ENCODE measurements at places on chromosomes 7 and 10.
A peak's percentile ranks its signal among the peaks of the same experiment; 100 is the strongest.

GRCh38 chr10:36493516-36493880 lies 631.9 kb upstream of the ANKRD30A start:
- DNase-seq = no peak

- no peak for DNase-seq
Measured at GRCh38 chr7:95897557-95898251, 125.3 kb downstream of the DYNC1I1 start.

- no peak for DNase-seq
Measured at GRCh38 chr10:104128214-104128613, 6.2 kb downstream of the SFR1 start.

GRCh38 chr10:62017491-62017870 lies 116.0 kb downstream of the ARID5B start:
- no peak for DNase-seq

GRCh38 chr7:116742641-116743040 lies 70.6 kb downstream of the MET start:
- no peak for DNase-seq

DNA sequence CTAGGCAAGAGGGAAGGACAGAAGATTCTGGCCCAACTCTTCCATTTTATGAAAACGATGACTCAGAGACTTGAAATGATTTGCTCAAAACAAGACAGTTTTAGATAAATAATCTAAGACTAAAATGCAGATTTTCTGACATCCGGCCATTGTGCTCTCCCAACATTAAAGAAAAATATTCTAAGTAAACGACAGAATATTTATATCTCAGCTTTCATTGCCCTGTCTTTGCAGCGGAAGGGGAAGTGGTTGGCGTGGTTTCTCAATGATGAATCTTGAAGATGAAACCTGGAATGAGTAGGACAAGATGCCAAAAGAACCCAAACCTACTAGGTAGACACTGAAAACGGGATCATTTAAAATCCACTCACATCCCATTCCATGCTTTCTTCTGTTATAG lies 28.9 kb upstream of the NPY start:
- DNase-seq = no peak

DNA sequence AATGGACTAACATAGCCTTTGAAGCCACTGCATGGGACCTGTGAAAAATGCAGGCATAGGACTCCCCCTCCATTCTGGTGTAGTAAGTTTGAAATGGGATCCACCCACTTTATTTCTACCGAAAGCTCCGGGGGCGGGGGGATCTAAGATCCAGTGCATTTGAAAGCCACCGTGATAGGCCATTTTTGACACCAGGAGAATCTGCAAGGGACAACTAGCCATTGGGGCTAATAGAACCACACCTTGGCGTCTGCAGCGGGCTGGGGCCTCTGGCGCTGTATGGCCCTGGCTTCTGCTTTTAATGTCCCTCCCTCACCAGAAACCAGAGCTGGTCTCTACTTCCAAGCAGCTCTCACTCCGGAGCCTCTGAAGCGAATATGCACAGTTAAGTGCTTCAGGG lies 60.1 kb upstream of the GPR26 start:
- no peak for DNase-seq

DNA sequence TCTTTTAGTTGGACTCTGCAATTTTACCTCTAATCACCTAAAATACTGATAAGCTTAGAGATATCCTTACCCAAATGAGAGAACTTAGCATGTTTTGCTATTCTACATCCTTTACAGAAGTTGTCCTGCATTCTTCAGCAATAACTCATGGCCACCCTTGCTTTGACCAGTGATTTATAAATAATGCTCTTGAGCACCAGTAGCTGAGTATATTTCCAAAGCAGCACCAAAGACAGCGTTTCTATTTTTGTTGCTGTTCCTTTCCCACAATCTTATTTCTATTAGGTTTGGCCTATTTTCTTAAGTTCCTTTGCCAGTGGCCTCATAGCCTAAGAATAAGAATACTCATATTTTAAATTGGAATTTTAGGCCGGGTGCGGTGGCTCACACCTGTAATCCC lies 15.0 kb downstream of the ARPC1A start:
- DNase-seq = no peak

GRCh38 chr7:132349075-132349474 lies 227.2 kb downstream of the PLXNA4 start:
- no peak for DNase-seq

DNA sequence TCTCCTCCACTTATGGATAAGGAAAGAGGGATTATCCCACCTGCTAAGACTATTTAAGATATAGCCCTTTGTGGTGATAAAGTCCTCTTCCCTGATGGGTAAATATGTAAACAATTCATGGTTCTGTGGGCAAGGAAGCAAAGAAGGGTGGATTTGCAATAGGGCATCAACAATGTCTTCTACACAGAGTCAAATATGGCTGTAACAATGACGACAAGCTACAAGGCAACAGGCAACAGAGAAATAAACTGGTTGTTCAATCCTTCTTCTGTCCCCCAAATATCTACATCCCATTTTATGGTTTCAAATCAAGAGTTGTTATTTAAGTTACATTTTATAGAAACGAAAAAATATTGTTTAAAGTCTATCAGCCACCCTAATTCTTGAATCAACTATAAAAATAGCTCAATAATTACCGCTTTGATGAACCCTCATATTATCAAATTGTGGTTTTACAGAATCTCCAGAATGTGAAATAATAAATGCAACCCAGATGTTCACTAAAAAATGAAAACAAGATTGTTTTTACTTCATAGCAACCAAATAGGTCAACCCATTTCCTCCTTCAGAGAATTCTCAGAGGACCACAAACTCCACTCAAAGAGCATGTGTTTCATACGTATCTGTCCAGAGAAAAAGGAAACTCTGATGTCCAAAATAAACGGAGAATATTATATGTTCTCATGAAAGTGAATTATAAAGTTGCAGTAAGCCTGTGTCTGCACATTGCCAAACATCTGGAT lies 13.8 kb downstream of the CYTH3 start:
- no peak for DNase-seq

DNA sequence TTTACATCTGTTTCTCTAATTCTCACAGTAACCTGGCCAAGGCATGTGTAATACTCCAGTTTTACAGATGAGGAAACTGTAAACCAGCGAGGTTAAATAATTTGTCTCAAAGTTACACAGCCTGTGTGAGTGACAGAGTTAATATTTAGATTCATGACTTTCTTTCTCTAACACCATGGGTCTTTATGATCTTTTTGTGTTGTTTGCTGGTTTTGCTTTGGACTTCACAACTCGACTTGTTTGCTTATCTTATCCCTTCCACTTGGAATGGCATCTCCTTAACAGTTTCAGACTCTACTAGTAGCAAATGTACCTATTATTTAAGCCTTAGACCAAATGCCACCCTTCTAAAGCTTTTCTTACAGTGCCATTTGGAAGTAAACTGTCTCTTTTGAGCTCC lies 34.4 kb downstream of the MXI1 start:
- DNase-seq = no peak

GRCh38 chr10:59971915-59972314 lies 65.6 kb upstream of the CCDC6 start:
- no peak for DNase-seq

- no peak for DNase-seq
Measured at GRCh38 chr10:63114031-63114814, 18.9 kb upstream of the NRBF2 start.

- no peak for DNase-seq
Measured at GRCh38 chr10:117137911-117138642, at the start of gene VAX1. Gene VAX1, minus strand, starts transcription at chr10:117138270. Its CDS starts 214 bp downstream, at chr10:117138056.

DNA sequence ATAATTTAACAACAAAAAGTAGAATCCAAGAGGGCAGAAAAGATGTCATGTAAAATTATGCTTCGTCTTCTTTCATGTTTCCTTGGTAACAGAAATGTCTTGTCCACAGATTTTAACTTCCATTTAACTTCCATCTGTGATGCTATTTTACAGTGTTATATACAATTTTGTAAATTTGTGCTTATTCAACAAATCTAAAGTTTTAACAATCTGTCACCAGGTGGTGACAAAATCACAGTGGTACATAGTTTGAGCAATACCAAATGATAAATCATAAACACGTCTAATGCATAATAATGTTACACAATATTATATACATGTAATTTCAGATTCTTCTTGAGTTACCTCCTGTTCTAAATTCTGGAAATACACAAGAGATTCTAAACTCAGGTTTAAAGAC lies 784.4 kb upstream of the CELF2 start:
- no peak for DNase-seq

DNA sequence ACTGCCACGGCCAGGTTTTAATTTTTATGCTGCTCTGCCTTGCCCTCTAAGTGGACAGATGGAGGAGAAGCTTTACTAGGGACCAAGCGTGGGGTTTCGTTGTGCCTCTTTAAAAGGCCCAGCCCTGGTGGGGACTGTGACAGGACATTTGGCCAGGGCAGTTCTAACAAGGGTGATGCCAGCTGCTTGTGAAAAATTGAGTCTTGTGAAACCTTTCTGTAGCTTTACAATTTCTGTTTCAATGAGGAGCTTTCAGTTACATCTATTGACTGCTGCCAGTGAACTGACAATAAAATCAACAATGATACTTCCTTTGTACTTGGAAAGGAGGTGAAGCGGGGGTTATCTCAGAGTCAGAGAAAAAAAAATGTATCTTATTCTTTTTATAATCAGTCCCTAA lies 233.1 kb upstream of the CSTF2T start:
- no peak for DNase-seq

- DNase-seq = peak; percentile 62
Measured at GRCh38 chr7:149147072-149147751, at the start of gene ZNF398. Gene ZNF398, plus strand, starts transcription at chr7:149147453. Its CDS starts 290 bp downstream, at chr7:149147743.

GRCh38 chr10:112351146-112351545 lies 22.8 kb upstream of the ACSL5 start:
- DNase-seq = no peak

- no peak for DNase-seq
Measured at GRCh38 chr7:123079021-123079420, 83.5 kb upstream of the TAS2R16 start.

DNA sequence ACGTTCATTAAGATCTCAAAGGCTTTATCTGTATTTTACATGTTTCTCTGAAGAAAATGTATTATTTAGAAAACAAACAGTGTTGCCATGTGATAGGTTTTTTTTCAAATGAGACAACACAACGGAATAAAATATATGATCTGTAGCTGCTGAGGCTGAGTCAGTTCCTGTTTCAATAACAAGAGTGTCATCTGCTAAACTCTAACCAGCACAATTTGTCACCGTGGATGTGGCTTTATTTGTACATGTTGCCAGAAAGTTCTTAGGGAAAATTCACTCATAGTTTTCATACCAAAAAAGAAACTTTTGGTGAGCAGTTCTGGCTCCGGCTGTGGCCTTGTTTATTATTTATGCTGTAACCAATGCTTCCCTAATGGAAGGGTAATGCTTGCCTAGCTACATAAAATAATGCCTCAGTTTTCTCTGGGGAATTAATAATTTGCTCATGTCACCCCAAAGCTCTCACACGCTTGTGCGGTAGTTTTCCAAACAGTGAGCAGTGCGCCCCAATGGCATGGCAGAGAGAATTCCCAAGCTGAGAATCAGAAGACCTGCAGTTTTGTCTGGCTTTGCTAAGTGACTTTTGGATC lies 20.3 kb upstream of the KLF6 start:
- DNase-seq = no peak

DNA sequence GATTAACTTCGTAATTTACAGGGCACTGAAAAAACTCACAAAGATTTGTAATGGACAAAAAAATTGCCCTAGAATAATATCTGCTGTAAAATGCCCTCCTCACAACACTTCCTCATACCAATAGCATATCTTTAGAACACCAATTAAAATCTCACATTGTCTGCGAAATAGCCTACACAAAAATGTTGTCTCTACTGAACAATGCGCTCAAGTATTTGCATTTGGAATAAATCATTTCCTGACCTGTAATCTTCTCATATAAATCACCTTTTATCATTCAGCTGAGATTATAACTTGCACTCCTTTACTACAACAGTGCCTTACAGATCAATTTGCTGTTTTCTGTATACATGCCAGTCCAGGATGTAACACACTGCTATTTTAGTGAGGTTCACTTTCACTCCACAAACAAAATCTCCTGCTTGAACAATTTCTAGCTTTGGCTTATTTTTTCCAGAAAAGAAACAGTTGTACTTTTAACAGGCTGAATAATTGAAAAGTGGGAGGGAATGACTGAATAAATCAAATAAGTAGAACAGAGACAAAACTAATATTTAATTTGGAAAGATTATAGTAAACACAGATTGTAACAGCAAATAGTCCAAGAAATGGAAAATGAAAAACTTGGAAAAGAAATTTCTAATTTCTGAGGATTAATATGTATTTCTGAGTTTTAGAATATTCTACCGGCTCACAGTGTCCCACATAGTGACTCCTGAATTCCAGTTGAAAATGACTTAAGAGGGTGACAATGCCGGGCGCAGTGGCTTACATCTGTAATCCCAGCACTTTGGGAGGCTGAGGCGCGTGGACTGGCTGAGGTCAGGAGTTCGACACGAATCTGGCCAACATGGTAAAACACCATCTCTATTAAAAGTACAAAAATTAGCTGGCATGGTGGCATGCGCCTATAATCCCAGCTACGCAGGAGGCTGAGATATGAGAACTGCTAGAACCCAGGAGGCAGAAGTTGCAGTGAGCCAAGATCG lies 30.6 kb downstream of the JMJD1C start:
- no peak for DNase-seq

DNA sequence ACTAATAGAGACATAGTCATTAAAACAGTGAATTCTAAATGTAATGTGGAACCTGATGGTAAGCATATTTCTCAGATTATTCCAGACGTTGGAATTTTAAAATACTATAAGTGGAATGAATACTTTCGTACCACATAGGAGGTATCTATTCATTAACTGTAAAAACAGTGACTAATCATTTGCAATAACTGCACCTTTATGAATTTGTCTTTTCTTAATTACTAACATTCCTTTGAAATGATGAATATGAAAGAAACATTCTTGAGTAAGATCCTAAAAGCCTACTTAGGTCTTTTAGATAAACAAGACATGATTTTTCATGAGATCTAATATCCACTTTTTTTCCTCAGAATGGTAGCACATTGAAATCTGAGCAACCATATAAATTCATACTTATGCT lies 549.0 kb upstream of the LRRN3 start:
- DNase-seq = no peak

GRCh38 chr10:59008452-59008851 lies 168.0 kb upstream of the PHYHIPL start:
- DNase-seq = no peak

- DNase-seq = no peak
Measured at GRCh38 chr7:33286501-33286900, 157.1 kb downstream of the BBS9 start.

DNA sequence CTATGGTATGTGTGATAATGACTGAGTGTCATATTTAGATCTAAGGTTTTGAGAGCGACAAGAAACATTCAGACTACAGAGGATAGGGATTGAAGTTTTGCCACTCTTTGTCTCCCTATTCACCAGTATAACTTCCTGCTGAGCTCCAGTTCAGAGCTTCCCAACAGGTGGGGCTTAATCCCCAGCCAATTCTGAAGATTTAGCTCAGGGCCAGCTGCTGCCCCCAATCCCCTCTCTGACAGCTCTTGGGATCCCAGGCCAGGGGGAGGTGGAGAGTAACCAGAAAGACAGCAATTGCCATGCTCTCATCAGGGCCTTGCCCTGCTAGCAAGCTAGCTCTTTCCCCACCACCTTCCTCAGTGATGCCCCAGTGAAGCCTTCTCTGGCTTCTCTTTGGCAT lies 57.8 kb downstream of the TRIL start:
- DNase-seq = no peak

- no peak for DNase-seq
Measured at GRCh38 chr10:129294944-129295343, 172.1 kb upstream of the MGMT start.

GRCh38 chr7:11923376-11923930 lies 91.5 kb upstream of the THSD7A start:
- peak; percentile 48 for DNase-seq
